Motor neuron (in vitro differentiated cells): ENCODE measurements at places on chromosomes 6 and 20.

DNA sequence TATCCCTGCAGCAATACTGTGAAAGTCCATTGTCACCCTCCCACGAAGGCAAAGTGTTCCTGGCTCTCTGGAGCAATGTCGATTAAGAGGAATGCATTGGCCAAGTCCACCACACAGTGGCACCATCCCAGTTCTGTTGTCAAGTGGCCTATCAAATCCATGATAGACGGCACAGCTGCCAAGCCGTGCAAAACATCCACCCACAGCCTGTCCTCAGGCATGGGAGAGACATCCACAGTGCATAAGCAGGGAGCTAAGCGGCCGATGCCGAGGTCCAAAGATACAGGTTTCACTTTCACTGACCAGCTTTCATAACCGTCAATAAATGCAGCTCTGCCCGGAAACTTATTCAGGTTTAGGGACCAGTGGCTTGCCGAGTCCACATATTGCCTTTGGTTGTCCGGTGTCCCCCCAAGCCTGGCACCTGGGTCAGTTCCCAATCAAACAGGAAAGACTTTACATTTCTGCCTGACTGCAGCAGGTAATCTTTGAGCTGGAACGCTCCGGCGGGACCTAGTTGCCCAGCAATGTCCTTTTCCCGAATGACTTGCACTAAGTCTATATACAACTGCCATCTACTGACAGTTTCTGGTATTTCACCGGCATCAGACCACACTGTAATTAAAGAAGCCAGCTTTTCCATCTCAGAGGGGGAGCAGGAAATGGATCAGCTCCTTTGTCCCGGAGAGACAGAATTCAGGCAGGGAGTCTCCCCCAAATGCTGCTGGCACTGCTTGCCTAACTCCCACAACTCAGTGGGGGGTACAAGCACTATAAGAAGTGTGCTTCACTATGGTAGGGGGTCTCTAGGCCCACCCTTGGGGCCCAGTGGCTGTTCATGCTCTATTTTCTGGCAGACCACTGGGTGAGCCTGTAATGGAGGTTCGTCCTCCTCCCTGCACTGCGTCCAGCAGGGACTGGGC, 6.3 kb downstream of the ZKSCAN3 start:
- ATAC-seq = peak; percentile 98

- no peak for ATAC-seq
These were observed 157.9 kb downstream of the CD83 start for GRCh38 chr6:14275493-14275851.

GRCh38 chr6:7805850-7806214, 79.9 kb downstream of the BMP6 start:
- ATAC-seq = peak; percentile 87

- ATAC-seq = no peak
These were observed 1.0 kb upstream of the XRN2 start for GRCh38 chr20:21301940-21302663.
